CD4-positive, alpha-beta T cell treated with Interleukin-4 for 1 hour (primary cell): ENCODE measurements at places on chromosomes 12 and 14.

DNA sequence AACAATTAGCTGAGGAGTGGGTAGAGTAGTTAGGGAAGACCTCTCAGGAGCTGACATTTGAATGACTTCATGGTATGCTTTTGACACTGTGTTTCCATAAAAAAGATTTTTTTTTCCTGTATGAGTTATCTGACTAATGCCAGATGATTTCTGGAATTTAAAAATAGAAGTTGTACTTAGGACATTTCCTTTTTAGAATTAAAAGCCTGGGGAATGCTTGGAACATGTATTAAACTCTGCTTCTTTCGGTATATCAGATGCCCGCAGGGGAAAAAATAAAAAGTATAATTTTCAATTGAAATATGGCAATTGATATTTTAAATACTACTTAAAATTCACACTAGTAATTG lies 41.1 kb downstream of the BRMS1L start:
- DNase-seq, result no peak

- no peak for DNase-seq
Observed at GRCh38 chr14:51072976-51073375, 21.9 kb downstream of the TRIM9 start.

- no peak for DNase-seq
Observed at GRCh38 chr12:54292931-54293241, 7.9 kb downstream of the NFE2 start.

DNA sequence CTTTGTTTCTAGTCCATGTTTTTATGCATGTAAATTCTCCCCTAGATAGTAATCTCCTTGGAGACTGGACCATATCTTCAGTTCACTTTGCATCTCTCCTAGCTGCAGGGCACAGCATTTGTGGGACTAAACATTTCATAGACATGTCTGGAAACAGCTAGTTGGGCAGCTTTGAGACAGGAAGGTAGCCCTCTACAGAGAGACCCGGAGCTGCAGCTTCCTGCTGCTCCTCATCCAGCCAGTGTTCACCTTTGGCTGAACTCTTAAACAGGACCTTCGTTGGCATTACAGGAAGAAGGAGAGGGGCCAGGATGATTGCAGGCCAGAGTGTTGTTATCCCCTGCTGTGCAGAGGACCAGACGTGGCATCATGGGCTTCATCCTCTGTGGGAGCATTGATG lies 52.9 kb downstream of the GNS start:
- DNase-seq, result no peak

DNA sequence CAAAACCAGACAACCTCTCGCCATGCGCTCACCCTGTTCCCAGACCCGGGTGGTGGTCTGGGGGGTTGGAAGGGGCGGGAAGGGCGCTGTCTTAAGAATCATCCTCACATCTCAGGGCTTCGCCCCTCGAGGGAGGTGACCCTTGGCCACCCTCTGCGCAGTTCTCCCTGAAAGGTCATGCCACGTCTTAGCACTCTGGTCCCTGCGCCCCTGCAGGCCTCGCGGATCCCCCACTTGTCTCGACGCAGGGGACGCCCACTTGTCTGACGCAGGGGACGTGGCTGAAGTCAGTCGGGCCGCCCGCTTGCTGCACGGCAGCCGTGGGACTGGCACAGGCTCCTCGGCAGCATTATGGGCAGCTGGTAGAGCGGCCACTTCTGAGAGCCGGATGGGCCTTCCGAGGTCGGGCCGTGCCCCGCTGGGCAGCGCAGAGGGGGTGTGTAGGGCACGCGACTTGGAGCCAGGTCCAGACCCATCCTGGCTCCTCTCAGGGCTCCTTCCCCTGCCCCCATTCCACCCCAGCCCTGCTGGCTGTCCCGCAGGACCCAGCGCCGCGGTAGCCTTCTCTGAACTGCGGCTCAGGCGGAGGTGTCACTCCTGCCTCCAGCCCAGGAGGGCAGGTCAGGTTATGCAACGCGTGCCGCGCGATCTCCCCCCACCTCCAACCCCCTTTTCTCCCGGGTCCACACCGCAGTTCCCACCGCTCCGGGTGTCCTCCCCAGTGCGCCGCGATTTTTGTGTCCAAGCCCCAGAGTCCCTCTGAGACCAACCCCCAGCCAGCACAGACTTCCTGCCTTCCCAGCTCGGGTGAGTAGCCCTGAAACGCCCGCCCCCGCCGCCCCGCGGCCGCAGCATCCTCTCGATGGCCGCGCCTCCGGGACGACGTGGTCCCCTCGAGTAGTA lies 40.9 kb upstream of the CAPRIN2 start:
- peak; percentile 27 for DNase-seq

GRCh38 chr12:69872804-69873203 lies 47.8 kb downstream of the MYRFL start:
- DNase-seq, result no peak

- DNase-seq, result no peak
Observed at GRCh38 chr12:132517013-132517739, 27.2 kb downstream of the FBRSL1 start.

DNA sequence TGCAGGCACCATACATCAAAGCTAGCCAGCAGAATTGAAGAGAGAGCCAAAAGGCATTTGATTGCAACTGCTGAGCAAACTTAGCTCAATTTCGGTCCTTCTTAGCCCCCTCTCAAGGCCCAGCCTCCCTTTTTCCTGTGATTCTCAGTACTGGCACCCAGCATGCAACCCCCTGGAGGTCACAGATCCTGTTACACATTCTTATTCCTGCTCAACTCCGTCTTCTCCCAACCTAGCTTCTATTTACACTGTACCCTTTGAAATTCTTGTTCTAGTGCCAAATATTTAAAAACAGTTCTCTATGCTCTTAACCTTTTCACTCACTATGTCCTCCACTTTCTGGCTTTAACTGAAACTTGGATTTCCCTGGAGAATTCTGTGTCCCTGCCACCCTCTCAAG lies 131.3 kb upstream of the CPSF6 start:
- DNase-seq, result no peak
